ENCODE measurements at places on chromosomes 16 and 17. TPM values are rescaled to one million over a fixed set of nuclear protein-coding genes. Genes with fewer than 3 reads are reported as not detected.

SLC12A3 gene
- total RNA-seq: not detected

CHST5 gene
- not detected for total RNA-seq

ICAM2 gene
- 212 TPM for total RNA-seq

CDRT15 gene
- not detected for total RNA-seq

OMG gene
- not detected for total RNA-seq

DNA sequence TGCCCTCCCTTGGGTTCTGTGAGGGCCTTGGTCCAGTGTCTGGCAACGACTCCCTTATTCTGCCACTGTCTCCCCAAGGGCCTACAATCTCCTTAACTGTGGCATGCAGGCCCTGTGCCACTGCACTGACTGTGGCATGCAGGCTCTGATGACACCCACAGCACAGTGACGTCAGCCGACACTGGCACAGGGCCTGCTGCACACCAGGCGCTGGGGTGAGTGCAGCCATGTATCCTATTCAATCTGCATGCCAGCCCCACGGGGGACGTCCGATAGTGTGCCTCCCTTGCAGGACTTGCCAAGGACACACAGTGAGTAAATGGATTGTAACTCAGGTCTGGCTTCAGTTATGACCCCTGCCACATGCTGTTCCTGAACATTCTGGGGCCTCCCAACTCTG lies 39.8 kb upstream of the RASD1 start:
- no peak for DNase-seq
- no peaks in the 10 kb centered on the region for H3K4me1 ChIP-seq
- H3K36me3 ChIP-seq: no peaks in the 10 kb centered on the region
- no peaks in the 10 kb centered on the region for H3K27me3 ChIP-seq
- no peak overlapping the region for H3K27ac ChIP-seq

DNA sequence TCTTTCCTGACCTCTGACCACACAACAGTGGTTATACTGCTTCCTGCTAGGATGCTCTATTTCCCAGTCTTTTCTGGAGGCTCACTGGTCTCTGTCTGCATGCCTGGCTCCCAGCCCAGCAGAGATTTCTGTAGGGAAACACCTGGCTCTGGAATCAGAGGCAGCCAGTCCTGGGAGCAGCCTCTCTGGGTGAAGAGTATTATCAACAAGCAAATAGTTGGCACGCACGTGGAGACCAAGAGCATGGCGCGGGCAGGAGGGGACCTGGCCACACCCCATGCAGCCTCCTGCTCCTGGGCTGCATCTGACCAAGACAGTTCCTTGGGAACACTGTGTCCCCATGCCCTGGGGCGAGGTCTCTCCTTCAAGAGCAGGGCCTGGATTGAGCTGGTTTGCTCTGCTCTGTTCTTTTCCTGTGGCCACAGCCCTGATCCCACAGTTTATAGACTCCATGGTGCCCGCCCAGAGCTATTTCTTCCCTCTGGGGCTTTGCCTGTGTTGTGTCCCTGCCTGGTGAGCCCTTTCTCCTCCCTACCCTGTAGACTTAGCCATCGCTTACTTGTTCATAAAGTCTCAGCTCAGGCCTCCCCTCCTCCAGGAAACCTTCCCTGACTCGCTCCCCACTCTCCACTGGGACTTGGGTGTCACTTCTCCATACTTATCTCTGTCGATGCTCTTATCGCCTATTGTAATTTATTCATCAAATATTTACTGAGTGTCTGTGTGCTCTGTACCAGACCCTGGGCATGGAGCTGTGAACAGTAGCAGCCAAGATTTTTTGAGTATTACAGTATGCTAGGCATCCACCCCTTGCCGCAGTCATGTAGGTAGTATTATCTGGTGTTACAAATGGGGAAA lies 60.6 kb downstream of the SCNN1B start:
- no peak for DNase-seq
- H3K27me3 ChIP-seq: no peaks in the 10 kb centered on the region
- H3K4me1 ChIP-seq: no peaks in the 10 kb centered on the region
- no peaks in the 10 kb centered on the region for H3K36me3 ChIP-seq
- no peak overlapping the region for H3K4me3 ChIP-seq

DNA sequence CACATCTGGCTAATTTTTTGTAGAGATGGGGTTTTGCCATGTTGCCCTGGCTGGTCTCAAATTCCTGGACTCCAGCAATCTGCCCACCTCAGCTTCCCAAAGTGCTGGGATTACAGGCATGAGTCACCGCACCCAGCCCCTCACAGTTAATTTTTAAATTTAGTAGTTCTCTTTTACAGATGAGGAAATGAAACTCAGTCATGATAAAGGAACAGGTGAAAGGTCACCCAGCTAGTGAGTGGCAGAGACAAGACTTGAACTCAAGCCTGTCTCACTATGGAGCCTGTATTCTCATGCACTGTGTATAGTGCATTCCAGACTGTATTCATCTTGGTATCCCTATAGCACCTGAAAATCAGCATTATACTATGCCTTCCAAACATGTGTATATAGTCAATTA lies 77.1 kb upstream of the WSB1 start:
- DNase-seq: no peak
- no peaks in the 10 kb centered on the region for H3K36me3 ChIP-seq
- H3K4me3 ChIP-seq: no peak overlapping the region
- H3K27me3 ChIP-seq: no peaks in the 10 kb centered on the region

- DNase-seq: no peak
- H3K36me3 ChIP-seq: no peaks in the 10 kb centered on the region
- H3K4me3 ChIP-seq: no peak overlapping the region
- no peak overlapping the region for H3K27ac ChIP-seq
Observed at GRCh38 chr17:74832421-74832820, 27.3 kb downstream of the GRIN2C start.

GRCh38 chr17:4645642-4646041 lies 4.2 kb upstream of the ALOX15 start:
- H3K36me3 ChIP-seq: no peaks in the 10 kb centered on the region
- no peaks in the 10 kb centered on the region for H3K4me1 ChIP-seq
- H3K4me3 ChIP-seq: no peak overlapping the region
- no peak overlapping the region for H3K27ac ChIP-seq
- DNase-seq: no peak

- no peak for DNase-seq
- H3K4me1 ChIP-seq: peaks cover 9% of the 10 kb centered on the region
- peaks cover under 1% of the 10 kb centered on the region for H3K36me3 ChIP-seq
- no peak overlapping the region for H3K27ac ChIP-seq
- H3K4me3 ChIP-seq: peak overlapping the region; percentile 88
Observed at GRCh38 chr17:39979016-39979670, 1.5 kb upstream of the PSMD3 start.

DNA sequence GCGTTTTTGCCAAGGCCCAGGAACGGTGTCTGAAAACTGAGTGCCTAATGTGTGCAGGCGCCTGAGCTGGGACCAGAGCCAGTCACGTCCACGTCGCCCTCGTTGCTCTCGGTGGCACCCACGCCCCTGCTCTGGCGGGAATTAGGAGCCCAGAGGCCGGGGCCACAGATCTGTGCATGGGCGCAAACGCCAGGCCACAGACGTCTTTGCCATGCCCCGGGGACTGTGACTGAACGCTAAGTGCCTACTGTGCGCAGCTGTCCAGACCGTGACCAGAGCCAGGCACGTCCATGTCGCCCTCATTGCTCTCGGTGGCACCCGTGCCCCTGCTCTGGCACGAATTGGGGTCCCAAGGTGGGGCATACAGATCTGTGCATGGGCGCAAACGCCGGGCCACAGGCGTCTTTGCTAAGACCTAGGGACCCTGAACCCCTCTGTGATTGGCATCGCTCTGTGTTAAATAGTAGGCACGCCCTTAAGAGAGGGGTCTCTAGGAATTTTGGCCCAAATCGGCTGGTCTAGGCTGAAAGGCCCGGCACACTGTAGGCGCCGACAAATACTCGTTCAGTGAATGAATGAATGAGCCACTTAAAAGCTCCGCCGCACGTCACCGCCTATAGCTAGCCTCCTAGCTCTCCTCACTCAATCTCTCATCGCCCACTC lies 827 bp upstream of the UBALD1 start:
- peaks cover 23% of the 10 kb centered on the region for H3K4me1 ChIP-seq
- peak overlapping the region; percentile 92 for H3K4me3 ChIP-seq
- no peaks in the 10 kb centered on the region for H3K36me3 ChIP-seq

DNA sequence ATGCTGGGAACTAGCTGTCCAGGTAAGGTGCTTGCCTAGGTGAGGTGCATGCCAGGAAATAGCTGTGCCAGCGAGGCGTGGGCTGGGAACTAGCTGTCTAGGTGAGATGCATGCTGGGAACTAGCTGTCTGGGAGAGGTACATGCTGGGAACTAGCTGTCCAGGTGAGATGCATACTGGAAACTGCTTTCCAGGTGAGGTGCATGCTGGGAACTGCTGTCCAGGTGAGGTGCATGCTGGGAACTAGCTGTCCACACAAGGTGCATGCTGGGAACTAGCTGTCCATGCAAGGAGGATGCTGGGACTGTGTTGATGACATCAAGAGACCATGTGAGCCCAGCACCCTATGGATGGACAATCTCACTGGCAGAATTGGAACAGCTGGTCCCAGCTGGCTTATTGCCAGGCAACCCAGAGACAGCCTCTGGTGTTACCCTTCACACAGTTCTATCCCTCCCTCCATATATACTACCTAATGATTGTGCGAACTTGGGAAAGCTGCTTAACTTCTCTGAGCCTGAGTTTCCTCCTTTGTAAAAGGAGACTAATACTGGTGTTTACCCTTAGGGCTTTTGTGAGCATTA lies 479.9 kb upstream of the RBFOX1 start:
- no peak overlapping the region for H3K27ac ChIP-seq
- H3K4me3 ChIP-seq: no peak overlapping the region
- no peaks in the 10 kb centered on the region for H3K4me1 ChIP-seq
- DNase-seq: no peak
- H3K27me3 ChIP-seq: no peaks in the 10 kb centered on the region

- no peaks in the 10 kb centered on the region for H3K27me3 ChIP-seq
- no peaks in the 10 kb centered on the region for H3K4me1 ChIP-seq
- H3K36me3 ChIP-seq: peaks cover 8% of the 10 kb centered on the region
- H3K27ac ChIP-seq: no peak overlapping the region
- H3K4me3 ChIP-seq: no peak overlapping the region
- DNase-seq: no peak
Observed at GRCh38 chr16:442976-443375, 17.5 kb downstream of the RAB11FIP3 start.

DNA sequence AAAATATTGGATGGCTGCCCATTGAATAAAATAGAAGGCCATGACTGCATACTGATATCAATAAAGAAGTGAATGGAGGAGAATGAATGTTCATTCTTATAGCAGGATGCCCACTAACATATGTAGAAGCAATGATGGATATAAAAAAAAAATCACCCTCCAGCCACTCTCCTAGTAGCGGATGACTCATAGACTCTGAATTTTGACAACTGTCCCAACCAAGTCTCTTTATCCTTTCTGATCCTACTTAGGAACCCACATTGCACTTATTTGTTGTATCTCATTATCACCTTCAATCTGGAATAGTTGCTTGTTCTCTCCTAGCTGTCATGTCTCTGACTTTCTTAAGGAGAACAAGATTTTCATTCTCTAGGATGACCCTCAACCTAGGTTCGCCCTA lies 429.9 kb downstream of the HS3ST3B1 start:
- no peaks in the 10 kb centered on the region for H3K4me1 ChIP-seq
- no peaks in the 10 kb centered on the region for H3K27me3 ChIP-seq
- H3K4me3 ChIP-seq: no peak overlapping the region

DNA sequence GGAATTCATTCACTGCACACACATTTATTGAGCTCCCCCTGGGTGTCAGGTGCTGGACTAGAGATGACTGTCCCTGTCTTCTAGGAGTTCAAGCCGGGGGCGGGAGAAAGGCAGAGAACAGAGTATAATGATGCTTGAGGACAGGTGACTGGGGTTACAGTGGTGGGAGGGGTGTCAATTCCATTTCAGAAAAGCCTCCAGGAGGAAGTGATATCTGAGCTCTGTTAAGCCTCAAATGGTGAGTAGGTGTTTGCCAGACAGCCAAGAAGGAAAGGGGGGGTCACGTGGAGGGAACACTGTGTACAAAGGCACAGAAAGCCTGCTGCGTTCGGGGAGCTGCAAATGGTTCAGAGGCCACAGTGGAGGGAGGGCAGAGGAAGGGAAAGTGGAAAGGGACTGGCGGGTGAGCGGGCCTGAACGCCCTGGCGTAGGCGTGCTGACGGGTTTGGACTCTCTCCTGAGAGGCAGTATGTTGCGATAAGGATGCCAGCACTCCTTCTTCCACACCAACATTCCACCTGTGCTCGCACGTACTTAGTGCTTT lies 9.7 kb upstream of the NXPH3 start:
- H3K36me3 ChIP-seq: no peaks in the 10 kb centered on the region
- no peaks in the 10 kb centered on the region for H3K27me3 ChIP-seq
- DNase-seq: peak; percentile 76
- H3K27ac ChIP-seq: peak overlapping the region; percentile 87
- H3K4me1 ChIP-seq: peaks cover 32% of the 10 kb centered on the region

DNA sequence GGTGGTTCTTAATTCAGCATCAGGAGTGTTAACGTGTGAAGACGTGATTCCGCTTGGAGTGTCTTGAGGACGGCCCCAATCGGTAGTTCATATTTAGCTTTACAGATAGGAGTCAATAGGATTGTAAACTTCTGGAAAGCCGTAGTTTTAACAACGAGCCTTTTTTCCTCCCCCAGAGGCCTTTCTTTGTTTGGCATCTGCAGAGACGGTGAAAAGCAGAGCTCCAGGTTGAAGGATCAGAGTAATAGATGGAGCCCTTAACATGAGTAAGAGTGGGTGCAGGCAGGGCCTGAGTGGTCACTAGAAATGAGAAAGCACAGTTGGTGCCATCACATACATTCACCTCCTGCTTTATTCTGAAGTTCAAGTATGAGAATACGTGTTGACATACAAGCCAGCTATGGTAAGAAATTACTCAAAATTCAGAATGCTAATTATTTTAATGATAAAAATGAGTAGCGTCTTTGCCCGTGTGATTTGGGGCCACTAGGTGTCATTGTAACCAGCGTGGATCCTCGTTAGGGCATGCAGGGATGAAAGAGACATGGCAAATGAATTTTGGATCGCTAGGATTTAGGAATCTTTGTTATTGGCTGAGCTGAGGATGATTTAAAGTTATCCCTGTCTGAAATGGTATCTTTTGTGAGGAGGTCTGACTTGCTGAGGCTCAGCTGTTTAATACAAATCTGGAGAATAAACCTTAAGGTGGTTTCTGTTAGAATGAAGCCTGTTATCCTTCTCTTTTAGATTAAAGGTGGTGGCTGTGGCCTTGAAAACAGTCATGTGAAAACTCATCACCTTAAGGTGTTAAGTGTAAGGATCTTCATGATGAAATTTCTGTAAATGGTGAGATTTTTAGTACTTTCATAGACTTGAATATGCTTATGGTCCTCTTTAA lies 18.6 kb downstream of the PRCD start:
- peaks cover 21% of the 10 kb centered on the region for H3K4me1 ChIP-seq
- peaks cover 11% of the 10 kb centered on the region for H3K36me3 ChIP-seq
- peak overlapping the region; percentile 82 for H3K27ac ChIP-seq
- peak overlapping the region; percentile 50 for H3K4me3 ChIP-seq

- peak overlapping the region; percentile 77 for H3K4me3 ChIP-seq
- DNase-seq: no peak
- H3K27ac ChIP-seq: no peak overlapping the region
- peaks cover 9% of the 10 kb centered on the region for H3K4me1 ChIP-seq
- no peaks in the 10 kb centered on the region for H3K36me3 ChIP-seq
Observed at GRCh38 chr16:47142821-47143676, 696 bp downstream of the NETO2 start.

- no peaks in the 10 kb centered on the region for H3K27me3 ChIP-seq
Observed at GRCh38 chr17:29948448-29949215, 7.2 kb downstream of the EFCAB5 start.

- H3K4me3 ChIP-seq: no peak overlapping the region
- H3K27me3 ChIP-seq: no peaks in the 10 kb centered on the region
- peaks cover 6% of the 10 kb centered on the region for H3K36me3 ChIP-seq
- H3K4me1 ChIP-seq: no peaks in the 10 kb centered on the region
- H3K27ac ChIP-seq: no peak overlapping the region
- no peak for DNase-seq
Observed at GRCh38 chr17:30396612-30397011, 17.9 kb downstream of the CPD start.
